ENCODE measurements at places on chromosomes 3 and 15.

DNA sequence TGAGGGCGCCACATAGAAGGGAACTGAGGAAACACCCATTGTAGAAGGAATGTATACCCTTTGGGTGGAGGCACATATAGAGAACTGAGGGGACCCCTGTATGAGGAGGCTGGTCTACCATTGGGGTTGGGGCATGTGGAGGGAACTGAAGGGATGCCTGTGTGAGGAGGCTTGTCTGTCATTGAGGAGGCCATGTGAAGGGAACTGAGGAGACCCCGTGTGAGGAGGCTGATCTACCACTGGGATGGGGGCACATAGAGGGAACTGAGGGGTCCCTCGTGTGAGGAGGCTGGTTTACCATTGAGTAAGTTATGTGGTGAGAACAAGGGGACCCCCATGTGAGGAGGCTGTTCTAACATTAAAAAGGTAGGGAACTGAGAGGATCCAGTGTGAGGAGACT lies 156.1 kb downstream of the FBLN2 start:
- DNase-seq: no peak

GRCh38 chr15:64343841-64344240 lies 12.1 kb downstream of the CSNK1G1 start:
- no peak for DNase-seq

DNA sequence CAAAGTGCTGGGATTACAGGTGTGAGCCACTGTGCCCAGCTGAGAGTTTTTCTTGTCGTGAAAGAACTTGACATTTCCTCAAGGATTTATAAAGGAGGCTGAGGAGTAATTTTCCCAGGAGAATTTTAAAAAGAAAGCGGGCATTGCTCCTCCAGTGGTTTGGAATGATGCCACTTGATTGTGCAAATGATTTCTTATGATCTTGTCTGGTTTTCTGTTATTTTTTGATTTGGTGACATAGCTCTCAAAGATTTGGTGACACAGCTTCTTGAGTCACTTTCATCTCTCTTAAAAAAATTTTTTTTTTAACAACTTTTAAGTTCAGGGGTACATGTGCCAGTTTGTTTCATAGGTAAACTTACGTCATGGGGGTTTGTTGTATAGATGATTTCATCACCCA lies 24.6 kb upstream of the NFKBIZ start:
- no peak for DNase-seq

DNA sequence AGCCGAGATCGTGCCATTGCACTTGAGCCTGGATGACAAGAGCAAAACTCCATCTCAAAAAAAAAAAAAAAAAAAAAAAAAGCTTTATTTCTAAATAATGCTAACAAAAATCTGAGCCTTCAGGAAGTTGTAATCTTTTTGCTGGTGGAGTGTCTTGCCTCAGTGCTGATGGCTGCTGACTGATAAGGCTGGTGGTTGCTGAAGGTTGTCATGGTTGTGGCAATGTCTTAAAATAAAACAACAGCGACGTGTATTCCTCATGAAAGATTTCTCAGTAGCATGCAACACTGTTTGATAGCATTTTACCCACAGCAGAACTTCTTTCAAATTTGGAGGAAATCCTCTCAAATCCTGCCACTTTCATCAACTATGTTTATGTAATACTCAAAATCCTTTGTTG lies 77.4 kb upstream of the PTPRG start:
- DNase-seq: no peak

GRCh38 chr3:172138792-172139507 lies 99.6 kb downstream of the FNDC3B start:
- no peak for DNase-seq

- DNase-seq: no peak
Observed at GRCh38 chr15:70586241-70586640, 177.1 kb downstream of the UACA start.

DNA sequence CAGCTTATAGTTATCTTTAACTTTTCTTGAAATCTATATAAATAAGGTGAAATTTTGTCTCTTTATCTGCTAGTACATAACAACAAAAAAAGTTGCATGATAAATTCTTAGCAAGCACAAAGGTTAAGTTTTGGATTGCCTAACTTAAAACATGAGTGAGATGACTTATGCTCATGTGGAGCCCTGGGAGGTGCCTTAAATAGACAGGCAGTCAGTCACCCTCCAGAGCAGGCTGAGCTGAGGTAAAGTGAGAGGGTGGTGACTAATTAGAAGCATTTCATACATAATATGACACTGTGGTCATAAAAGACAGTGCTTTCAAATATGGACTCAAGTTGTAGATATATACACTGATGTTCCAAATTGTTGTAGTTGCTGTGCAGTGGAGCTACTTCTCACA lies 14.6 kb upstream of the MME start:
- DNase-seq: no peak

DNA sequence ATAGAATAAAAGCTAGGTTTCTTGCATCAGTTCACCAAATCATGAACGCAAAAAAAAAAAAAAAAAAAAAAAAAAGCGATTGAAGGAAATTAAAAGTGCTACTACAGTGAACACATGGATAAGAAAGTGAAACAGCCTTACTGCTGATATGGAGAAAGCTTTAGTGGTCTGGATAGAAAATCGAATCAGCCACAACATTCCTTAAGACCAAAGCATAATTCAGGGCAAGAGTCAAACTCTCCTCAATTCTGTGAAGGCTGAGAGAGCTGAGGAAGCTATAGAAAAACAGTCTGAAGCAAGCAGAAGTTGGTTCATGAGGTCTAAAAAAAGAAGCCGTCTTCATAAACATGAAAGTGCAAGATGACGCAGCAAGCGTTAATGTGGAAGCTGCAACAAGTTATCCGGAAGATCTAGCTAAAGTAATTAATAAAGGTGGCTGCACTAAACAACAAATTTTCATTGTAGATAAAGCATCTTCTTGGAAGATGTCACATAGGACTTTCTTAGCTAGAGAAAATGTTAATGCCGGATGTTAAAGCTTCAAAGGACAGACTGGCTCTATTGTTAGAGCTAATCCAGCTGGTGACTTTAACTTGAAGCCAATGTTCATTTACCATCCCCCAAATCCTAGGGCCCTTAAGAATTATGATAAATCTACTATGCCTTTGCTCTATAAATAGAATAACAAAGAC lies 19.2 kb downstream of the P3H2 start:
- DNase-seq: no peak

- DNase-seq: no peak
Observed at GRCh38 chr3:57919987-57920386, 88.2 kb upstream of the FLNB start.

DNA sequence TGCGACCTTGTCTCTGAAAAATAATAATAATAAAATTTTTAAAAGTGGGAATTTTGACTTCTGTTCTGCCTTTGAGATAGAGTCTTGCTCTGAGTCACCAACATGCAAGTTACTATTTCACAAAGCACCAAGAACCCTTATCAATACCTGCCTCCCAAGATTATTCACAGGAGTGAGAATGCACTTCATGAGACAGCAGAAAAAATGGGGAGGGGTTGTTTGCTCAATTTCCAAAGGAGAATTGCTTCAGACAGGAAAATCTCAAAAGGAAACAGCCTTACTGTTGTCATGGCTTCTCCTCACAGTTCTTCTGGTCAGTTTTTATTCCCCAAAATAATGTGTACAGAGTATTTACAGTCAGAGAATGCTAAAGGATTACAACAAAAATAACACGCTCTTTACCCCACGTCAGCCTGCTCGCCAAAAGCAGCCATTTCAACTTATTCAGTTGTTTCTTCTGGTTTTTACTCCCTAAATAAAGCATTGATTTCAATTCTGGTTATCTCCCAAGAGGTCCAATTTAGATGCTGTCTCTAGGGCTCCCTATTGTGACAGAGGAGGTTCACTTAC lies 89.0 kb downstream of the PPCDC start:
- no peak for DNase-seq

- DNase-seq: no peak
Observed at GRCh38 chr3:15151166-15151565, 52.2 kb upstream of the RBSN start.

- DNase-seq: no peak
Observed at GRCh38 chr3:158094235-158095110, 11.7 kb downstream of the SHOX2 start.

GRCh38 chr15:68819495-68820294 lies 1.0 kb downstream of the ANP32A start:
- peak; percentile 47 for DNase-seq

- no peak for DNase-seq
Observed at GRCh38 chr3:107979538-107979937, 111.3 kb downstream of the CD47 start.

DNA sequence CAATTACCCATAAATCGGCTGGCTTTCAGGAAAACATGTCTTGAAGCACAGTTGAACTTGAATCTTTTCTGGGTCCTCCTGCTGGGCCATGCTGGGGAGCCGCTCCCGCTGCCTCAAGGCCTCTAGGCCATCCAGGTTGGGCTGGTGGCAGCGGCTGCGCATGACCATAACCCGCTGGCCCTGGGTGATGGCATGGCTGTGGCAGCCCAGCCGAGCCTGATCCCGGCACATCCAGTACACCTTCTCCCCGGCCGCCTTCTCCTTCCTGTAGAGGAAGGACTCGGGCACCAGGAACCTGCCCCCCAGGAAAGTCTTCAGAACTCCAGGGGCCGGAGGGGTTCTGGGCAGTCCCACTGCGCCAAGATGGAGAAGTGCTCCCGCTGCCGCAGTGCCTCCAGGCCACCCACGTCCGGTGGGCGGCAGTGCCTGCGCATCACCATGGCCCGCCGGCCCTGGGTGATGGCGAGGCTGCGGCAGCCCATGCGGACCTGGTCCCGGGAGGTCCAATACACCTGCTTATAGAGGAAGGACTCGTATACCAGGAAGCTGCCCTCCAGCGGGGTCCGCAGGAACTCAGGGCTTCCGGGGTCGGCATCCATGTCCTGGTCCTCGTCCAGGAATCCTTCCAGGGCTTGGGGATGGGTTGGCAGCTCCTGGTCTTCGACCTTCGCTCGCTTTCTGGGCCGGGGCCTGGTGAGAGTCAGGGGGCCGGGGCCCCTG lies 84.3 kb upstream of the FXR1 start:
- no peak for DNase-seq

DNA sequence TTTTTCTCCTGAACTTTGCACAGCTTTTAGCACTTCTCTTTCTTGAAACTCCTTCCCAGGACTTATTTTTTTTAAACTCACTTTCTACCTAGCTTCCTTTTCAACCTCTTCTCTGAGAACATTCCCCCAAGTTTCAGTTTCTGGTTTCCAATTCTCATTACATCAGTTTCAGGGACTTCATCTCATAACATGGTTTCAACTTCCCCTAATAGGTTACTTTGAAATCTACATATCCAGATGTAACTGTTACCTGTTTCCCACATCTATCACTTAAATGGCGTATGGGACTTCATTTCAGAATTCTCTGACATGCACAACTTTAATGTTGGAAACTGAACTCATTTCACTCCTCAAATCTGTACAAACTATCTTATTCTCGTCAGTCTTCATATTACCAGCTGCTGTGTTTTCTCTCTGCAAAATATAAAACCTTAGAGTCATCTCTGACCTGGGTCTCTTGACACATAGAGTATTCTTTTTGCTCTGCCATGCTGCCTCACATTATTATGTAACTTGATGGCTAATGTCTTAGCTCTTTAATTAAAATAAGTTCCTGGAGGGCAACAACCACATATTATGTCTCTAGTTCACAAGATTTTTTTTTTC lies 58.4 kb downstream of the NME9 start:
- DNase-seq: no peak

GRCh38 chr3:40705663-40706062 lies 180.9 kb downstream of the ZNF621 start:
- no peak for DNase-seq

- DNase-seq: no peak
Observed at GRCh38 chr15:28890711-28891495, 5.1 kb downstream of the APBA2 start.

DNA sequence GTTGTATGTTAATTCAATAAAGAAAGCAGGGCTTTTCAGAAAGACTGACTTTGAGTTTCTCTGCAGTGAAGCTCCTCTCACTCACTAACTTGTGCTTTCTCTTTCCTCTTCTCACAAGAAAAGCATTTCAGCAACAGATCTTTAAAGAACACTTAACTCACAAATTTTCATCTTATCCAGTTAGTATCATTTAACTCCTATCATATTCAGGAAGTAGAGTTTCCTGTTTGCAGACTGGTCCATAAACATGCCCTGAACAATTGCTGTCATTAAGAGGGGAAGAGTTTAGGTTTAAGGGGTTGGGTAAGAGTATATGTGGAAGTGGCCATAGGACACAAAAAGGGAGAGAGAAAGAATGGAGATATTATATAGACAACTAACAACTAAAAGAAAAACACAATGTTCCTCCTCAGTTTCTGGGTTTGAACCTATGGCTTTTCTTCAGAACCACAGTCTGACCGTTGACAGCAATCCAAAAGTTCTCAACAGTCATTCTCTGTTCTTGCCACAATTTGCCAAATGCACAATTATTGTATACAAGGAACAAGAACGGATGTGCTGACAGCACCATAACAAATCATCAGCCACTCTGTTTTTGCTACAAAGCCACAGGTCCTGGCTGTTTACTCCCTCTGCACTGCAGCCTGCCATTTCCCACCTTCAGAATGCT lies 63.9 kb downstream of the CHAC1 start:
- DNase-seq: no peak

DNA sequence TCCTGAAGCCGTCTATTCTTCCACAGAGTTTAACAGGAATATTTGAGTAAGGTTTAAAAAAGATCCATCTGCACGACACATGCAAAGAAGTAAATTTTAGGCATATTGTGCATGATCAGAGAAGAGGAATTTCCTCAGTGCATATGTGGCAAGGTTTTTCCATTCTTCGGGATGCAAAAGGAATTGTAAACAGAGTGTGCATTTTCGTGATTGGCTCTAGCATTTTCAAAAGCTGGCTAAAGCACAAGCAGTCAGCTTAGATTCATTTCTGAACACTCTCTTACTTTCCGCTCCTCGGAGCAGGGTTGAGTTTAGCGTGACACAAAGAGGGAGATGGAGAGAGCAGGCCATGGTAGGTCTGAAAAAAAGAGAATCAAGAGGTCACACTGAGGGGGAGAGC lies 128.2 kb downstream of the ADAMTS9 start:
- DNase-seq: no peak

DNA sequence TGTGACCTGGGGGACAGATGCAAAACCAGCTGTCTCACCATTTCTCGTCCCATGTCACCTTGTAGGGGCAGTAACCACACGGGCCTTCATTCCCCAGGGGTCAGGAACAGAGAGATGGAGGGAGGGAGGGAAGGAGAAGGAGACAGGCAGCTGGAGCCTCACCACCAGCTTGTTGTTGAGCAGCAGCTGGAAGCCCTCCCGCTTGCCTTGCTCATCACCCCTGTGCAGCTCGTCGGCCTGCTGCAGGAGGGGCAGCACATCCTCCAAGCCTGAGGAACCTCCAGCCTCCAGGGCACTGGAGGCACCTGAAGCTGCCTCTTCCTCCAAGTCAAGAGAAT lies 10.3 kb downstream of the RMDN3 start:
- DNase-seq: no peak
